ENCODE measurements at places on chromosomes 7 and 10. TPM values are rescaled to one million over a fixed set of nuclear protein-coding genes. Genes with fewer than 3 reads are reported as not detected.

OR13A1 gene
- total RNA-seq, result not detected

INMT gene
- total RNA-seq, result 1.0 TPM

OPN4 gene
- not detected for total RNA-seq

ZNF722 gene
- not detected for total RNA-seq

DNA sequence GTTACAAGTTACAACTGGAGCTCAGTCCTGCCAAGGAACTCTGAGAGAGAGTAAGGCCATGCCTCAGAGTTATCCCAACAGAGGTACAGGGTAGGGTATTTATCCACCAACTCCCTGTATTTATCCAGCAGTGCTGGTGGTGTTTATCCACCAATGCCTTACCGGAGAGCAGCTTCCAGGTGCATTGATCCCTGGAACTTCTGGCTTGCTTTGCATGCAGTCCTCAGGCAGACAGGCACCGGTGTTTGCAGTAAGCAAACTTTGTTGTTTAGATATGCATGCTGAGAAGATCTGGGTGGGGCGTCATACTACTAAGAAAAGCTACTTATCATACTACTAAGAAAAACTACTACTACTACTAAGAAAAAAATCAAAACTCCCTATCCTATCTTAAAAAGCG, 92.4 kb downstream of the CYP26A1 start:
- DNase-seq, result no peak

DNA sequence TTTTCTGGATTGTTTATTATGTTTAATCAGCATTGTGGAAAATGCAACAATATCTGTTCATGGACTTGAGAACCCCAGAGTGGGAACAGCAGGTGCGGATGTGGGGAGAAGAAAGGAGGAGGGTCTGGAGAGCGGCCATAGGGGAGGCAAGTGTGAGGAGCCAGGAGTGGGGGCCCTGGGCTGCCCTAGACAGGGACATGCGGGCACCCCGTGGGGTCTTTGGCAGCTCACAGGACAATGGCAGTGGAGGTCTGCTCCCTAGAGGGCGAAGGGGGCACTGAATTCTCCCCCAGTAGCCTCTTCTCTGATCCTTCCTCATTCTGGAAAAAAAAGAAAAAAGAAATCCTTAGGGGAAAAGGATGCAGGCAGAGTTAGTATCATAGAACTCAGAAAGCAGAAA, 8.9 kb downstream of the TMEM176B start:
- DNase-seq, result no peak

DNA sequence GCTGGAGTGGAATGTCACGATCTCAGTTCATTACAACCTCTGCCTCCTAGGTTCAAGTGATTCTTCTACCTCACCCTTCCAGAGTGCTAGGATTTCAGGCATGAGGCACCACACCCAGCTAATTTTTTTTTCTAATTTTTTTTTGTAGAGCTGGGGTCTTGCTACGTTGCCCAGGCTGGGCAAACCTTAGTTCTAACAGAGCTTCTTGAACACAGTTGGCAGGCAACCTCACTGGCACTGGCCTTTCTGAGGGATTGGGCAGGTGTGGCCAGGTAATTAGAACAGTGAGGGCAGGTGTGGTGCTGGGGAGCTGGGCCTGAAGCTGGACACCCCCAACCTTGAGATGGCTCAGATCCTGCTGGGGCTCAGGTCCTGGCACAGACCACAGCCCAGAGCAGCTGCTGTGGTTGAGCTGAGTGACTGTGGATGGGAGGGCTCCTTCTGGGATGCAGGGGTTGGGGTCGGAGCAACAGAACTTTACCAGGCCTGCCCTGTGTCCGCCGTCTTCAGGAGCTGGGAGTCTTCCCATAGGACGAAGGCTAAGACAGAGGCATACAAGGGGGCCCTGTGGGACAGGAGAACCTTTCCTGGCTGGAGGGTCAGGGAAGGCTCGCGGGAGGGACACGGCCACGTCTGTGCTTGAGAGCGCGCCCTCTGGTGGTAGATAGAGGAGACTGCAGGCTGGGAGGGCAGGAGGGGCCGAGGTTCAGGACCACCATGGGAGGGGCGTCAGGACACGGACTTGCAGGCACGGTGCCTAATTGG, 48.2 kb downstream of the COL26A1 start:
- DNase-seq, result peak; percentile 65

DNA sequence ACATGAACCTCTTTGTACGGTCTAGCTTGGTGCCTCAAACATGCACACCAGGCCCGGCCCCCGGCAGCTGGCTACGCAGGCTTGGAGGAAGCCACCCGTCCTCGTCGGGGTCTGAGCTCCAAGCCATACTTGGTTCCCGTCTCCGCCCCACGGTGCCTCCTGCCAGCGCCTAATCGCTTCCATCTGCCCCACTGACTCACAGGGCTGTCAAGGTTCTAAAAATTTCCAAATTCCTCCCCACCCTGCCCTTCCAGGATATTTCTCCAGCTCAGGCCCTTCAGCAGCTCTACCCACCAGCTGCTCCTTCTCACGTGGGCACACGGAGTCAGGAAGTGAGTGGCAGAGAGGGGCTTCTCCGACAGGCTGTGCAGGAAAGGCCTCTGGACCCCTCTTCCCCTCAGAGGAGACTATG, 38.8 kb downstream of the TMEM270 start:
- no peak for DNase-seq

GRCh38 chr7:91835826-91836368, 44.6 kb downstream of the MTERF1 start:
- no peak for DNase-seq

GRCh38 chr10:33031815-33032653, 74.0 kb upstream of the ITGB1 start:
- DNase-seq, result no peak

GRCh38 chr10:101028446-101029337, 2.2 kb downstream of the PDZD7 start:
- DNase-seq, result no peak

- no peak for DNase-seq
Observed at GRCh38 chr7:158074896-158075632, 512.6 kb downstream of the PTPRN2 start.

GRCh38 chr7:2843711-2844152, 376 bp downstream of the GNA12 start:
- peak; percentile 66 for DNase-seq

GRCh38 chr10:61164458-61165160, 220.6 kb upstream of the RHOBTB1 start:
- no peak for DNase-seq

DNA sequence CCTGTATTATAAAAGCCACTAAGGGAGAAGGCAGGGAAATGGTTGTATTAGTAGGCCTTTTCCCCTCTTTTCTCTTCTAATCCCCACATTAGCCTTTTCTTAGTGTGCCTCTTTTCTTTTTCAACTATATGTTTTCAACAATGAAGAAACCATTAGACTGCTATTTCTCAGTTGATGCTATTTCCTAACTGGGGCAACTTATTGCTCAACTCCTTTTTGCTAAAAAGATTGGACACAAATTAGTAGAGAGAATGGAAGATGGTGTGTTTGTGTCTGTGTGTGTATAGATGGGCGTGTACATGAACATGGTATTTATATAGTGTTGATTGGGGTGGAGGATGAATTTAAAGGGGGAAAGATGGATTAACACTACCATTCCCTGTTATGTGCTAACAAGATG, 28.4 kb downstream of the TBC1D12 start:
- DNase-seq, result no peak

DNA sequence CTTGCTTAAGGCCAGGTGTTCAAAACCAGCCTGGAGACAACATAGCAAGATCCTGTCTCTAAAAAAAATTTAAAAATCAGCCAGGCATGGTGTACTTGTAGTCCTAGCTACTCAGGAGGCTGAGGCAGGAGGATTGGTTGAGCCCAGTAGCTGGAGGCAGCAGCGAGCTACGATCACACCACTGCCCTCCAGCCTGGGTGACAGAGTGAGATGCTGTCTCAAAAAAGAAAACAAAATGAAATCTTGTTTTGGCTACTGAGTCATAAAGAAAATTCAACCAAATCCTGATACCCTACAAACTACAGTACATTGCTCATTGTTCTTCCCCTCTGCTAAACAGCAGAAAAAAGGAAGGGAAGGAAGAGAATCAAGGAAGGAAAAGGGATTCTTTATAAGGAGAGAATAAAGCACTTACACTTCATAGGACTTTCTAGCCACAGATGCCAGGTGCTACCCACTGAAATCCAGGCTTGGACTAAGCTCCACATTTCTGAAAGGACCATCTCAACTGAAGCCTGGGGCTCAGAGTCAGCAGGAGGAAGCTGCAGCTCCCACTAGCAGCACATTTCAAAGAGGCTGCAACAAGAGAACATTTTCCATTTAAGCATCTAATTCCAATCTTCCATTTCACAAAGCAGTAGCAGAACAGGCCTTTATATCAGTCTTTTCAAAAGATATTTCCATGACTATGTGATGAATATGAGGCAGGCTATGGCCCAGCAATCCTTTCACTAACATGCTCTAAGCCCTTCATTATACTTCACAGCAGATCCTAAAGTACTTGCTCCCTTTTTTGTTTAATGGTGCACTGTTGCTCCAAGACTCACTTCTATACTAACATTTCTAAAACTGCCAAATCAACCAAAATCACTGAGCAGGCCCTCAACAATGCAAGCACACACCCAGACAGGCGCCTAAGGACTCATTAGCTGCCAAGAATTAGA, 13.5 kb downstream of the TNPO3 start:
- DNase-seq, result no peak
